Stimulated activated CD4-positive, alpha-beta T cell treated with anti-CD3 and anti-CD28 coated beads, TNF-alpha, amount 100 ng/mL, for 1 hour (primary cell): ENCODE measurements at places on chromosomes 13 and 19.

- no peak for DNase-seq
Measured at GRCh38 chr13:32887617-32888016, 128.6 kb upstream of the KL start.

GRCh38 chr19:27705896-27706295 is 1507.1 kb downstream of the UQCRFS1 start:
- DNase-seq: no peak

DNA sequence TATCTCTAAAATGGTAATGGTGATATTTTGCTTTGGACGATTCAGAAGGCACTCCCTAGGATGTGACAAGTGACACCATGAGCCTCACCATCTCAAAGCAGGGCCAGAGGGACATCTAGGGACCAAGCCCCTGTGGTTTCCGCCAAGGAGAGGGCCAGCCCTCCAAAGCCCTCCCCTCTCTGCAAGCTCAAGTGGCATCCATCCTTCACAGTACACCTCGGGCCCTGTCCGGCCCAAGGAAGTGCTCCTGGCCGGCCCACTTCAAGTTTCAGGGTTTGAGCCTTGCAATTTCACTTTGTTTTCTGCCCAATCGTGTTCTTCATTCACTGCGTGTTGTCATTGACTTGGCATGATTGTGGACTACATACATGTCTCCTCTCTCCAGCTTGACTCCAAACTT is 82.5 kb downstream of the TSHZ3 start:
- DNase-seq: no peak

DNA sequence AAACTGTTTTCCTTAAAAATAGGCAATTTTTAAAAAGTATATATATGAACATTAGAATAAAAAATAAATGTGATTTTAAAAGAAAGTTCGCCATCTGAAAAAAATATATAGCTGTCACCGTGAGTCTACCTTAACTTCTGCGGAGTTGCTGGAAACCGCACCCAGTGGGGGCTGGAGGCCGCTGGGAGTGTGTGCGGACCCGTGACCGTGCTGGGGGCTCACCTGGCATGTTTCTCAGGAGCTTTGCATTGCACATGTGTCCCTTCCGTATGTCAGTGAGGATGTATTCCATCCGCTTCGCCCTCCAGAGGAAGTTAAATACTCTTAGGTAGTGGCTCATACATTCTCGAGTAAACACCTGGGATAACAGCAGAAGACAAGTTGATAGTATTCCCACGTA is 71.7 kb downstream of the TUBGCP3 start:
- no peak for DNase-seq

GRCh38 chr19:35776102-35776788 is 881 bp downstream of the ARHGAP33 start:
- DNase-seq: no peak

DNA sequence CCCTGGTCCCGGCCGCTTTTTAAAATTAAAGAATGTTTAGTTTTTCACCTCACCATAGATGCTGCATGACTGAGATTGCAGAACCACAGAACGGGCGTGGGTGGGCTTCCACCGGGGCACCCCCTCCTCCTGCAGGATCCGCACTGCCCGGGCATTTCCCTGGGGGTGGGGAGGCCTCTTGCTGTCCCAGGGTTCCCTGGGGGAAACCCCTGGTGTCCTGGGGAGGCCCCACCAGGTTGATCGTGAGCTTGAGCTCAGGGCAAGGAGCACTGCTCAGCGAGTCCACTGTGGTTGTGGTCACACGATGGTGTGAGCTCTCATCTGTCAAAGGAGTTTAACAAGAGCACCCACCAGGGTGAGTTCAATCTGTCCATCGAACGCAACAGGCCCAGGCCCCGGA is 11.4 kb upstream of the TCF3 start:
- no peak for DNase-seq

GRCh38 chr19:13877303-13877702 is 369 bp downstream of the NANOS3 start:
- no peak for DNase-seq

- no peak for DNase-seq
Measured at GRCh38 chr19:15379999-15380647, 536 bp upstream of the AKAP8 start.

DNA sequence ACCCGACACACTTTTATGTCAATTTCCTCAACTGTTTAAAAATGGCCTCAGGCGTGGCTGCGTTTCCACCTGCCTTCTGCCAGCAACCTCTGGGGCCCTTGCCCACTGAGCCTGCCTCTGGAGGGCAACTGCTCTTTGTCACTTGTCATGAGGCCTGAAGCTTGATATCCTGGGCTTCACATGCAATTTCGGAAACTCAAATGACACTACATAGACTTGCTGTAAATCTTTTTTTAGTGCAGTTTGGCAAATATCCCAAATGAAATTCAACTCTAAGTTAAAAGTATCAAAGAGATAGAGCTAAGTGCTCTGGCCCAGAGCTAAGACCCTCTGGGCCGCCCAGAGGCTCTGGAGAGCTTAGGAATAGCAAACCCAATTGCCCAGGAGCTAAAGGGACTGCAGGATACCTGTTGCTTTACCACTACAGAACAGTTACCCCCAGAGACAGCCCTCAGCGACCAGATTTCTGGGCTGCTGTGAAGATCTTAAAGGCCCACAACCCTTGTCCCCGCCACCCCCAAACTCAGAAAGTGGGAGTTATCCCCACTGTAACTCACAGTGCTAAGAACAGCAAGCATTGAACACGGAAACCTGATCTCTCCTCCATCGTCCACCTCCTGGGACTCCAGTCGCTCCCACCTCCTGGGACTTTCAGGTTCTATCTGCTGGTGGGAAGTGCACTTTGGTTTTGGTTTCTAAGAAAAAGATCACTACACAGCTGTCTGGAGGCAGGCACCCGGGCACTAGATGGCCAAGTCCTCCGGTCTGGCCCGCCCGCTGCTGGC is 19.4 kb downstream of the GJA3 start:
- DNase-seq: no peak

GRCh38 chr13:33537676-33538075 is 252.1 kb upstream of the STARD13 start:
- DNase-seq: no peak

- no peak for DNase-seq
Measured at GRCh38 chr13:77717508-77717907, 20.0 kb downstream of the SLAIN1 start.

GRCh38 chr19:34171539-34171876 is 796 bp upstream of the LSM14A start:
- no peak for DNase-seq

GRCh38 chr19:49491030-49491803 is 3.8 kb downstream of the RPL13A start:
- no peak for DNase-seq

DNA sequence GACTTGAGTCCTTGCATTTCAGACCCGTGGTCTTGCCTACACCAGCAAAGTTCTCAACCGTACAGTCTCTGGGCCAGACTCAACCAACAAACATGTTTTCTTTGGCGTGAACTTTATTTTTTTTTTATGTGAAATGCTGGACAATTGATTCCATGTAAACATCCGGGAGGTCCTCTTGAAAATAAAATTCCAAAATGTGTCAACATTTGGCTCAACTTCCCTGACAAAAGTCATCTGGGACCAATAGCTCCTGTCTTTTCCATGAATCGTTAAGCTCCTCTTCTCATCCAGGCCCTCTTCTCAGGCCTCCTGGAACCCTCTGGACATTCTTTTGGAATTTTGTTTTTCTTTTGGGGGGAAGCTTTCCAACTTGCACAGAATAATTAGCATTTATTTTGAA is 2.7 kb downstream of the ALDH16A1 start:
- no peak for DNase-seq

- DNase-seq: no peak
Measured at GRCh38 chr19:2423915-2424685, 3.3 kb downstream of the TIMM13 start.

DNA sequence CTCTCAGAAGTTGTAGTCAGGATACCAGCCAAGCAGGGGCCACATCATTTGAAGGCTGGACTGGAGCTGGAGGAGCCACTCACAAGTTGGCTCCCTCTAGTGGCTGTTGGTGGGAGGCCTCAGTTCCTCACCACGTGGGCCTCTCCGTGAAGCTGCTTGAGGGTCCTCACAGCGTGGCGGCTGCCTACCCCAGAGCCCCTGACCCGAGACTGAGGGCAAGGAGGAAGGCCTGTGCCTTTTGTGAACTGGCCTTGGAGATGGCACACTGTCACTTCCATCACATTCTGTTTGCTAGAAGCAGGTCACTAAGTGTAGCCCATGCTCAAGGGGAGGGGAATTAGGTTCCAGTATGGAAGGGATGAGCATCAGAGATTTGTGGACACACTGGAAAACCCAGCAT is 14.6 kb downstream of the GNA11 start:
- peak; percentile 44 for DNase-seq

GRCh38 chr13:32032759-32033158 is 1.2 kb downstream of the FRY start:
- DNase-seq: no peak

- no peak for DNase-seq
Measured at GRCh38 chr13:82688400-82688994, 1193.8 kb downstream of the SLITRK1 start.

- no peak for DNase-seq
Measured at GRCh38 chr19:38666663-38667511, 19.4 kb downstream of the ACTN4 start.

- no peak for DNase-seq
Measured at GRCh38 chr19:12166626-12167025, 3.7 kb downstream of the ZNF136 start.

DNA sequence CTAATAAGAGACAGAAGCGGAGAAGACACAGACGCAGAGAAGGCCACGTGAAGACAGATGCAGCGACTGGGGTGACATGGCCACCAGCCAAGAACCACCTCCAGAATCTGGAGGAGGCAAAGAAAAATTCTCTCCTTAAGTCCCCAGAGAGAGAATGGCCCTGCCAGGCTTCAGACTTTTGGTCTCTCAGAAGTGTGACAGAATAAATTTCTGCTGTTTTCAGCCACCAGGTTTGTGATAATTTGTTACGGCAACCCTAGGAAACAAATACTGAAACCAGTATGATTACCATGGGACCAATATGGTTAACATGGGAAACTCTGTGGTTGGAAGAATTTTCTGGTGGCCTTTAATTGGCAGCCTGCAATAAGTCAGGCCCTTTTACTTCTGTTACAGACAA is 63.9 kb upstream of the DOCK9 start:
- DNase-seq: no peak

DNA sequence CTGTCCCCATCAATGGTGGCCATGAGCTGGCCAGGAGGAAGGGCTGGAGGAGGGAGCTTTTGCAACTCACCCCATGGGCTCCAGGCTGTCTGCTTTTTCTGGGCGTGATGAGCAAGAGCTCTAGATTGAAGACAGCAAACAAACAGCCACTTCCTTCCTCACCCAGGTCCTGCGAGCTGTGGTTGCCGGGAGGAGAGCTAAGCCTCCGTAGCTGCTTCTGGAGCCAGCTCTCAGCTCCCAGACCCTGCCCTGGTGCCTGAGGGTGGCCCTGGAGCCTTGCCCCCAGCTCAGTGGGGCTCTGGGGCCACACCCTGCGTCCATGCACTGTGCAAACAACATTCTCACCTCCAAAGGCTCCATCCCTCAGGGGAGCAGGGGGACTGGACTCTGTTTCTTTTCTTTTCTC is 6.2 kb downstream of the MYO1F start:
- DNase-seq: peak; percentile 25

- DNase-seq: no peak
Measured at GRCh38 chr13:108494991-108495645, 134.3 kb upstream of the MYO16 start.

DNA sequence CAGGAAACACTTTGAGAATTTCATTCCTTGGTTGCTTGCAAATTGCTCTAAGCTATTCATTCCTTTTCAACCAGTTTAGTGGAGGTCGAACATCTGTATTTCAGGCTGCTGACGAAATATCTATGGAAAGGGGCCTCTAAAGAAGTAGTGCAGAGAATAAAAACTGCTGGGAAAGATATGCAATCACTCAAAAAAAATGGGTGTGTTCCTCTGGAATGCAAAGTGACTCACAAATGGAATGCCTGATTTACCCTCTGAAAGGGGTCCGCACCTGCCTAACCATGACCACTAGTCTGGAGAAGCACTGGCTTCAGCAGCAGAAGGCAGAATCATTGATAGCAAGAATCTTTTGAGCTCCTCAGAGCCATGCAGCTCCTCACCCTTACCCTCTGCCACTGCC is 129.4 kb downstream of the PCDH9 start:
- no peak for DNase-seq

GRCh38 chr13:101709952-101710351 is 257.5 kb downstream of the ITGBL1 start:
- no peak for DNase-seq

GRCh38 chr13:65378943-65379519 is 1851.1 kb downstream of the PCDH9 start:
- no peak for DNase-seq

DNA sequence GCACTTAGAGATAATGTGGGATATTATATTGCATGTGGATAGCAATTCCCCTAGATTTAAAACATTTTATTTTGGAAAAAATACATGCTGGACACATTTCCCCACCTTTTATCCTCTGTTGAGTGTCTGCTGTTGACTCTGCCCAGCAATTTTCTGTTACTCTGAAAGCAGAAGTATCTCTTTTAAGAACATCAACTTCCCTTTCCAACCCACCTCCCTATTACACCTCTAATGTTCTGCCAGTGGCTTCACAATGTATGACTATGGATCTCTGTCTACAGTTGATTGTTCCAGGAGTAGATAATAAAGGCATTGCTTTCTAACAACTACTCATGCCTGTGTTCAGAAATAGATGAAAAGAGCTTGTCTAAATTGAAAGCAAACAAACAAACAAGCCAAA is 754.8 kb upstream of the SLITRK6 start:
- no peak for DNase-seq

GRCh38 chr19:56261145-56261544 is 11.4 kb upstream of the EDDM13 start:
- DNase-seq: no peak

DNA sequence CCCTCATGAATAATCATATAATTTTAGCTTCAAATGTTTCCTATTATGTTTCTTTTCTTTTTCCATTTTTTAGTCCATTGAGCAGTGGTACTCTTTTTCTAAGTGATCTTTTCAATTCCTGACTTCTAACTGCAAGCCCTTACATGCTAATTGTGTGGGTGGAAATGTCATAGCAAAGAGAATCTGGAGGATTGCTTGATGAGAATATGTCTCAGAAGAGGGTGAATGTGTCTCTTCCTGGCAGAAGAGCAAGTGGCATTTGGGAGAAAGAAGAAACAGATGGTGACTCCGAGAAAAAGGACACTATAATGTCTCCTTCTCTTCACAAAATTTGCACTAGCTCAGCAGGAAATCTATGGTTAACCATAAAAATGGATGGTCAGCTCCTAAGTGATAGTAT is 2320.0 kb downstream of the PCDH9 start:
- no peak for DNase-seq

DNA sequence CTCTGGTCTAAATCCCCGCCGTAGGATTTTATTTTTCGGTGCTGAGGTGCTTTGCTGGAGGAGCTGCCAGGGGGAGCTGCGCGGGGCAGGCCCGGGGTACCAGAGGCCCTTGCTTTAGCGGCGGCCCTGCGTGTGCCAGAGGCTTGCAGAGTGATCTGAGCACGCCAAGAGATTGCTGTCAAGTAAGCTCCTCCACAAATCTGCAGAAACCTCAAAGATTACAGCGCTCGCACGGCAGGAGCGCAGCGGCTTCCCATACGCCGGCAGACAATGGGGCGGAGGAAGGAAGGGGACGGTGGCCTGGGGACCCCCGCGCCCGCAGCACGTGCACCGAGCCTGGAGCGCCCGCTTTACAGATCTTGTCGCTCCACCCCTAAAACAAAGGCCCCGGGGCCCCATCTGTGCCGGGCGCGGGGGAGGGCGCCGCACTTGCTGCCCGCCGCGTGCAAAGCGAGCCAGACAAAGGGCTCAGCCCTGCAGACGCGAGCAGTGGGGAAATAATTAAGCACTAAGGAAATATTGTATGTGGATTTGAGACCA is 9.1 kb upstream of the C19orf12 start:
- no peak for DNase-seq
